ENCODE measurements at places on chromosomes 13 and 19.
A peak's percentile ranks its signal among the peaks of the same experiment; 100 is the strongest.

- no peak for DNase-seq
Observed at GRCh38 chr19:12997179-12997966, 2.1 kb downstream of the NFIX start.

GRCh38 chr13:102472650-102473049 is 70.8 kb upstream of the FGF14 start:
- no peak for DNase-seq

GRCh38 chr13:59950266-59950665 is 213.5 kb downstream of the DIAPH3 start:
- DNase-seq = no peak

GRCh38 chr13:37479916-37480315 is 118.7 kb downstream of the POSTN start:
- no peak for DNase-seq

DNA sequence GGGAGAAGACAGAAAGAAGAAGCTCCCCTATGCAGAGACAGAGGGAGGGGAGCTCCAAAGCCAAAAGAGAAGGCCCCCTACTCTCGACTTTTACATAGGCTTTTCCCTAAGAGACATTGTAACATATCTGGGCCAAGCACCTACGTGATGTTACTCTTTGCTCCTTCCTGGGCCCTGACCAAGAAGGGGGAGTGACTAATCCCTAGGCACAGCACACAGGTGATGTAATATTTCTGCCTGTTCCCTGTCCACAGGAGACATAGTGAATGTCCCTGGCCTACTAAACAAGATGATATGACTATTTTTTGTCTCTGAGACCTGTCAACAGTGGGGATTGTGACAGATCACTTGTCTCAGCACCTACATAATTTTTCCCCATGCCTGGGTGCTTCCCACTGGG is 15.9 kb upstream of the ZNF254 start:
- DNase-seq = no peak

DNA sequence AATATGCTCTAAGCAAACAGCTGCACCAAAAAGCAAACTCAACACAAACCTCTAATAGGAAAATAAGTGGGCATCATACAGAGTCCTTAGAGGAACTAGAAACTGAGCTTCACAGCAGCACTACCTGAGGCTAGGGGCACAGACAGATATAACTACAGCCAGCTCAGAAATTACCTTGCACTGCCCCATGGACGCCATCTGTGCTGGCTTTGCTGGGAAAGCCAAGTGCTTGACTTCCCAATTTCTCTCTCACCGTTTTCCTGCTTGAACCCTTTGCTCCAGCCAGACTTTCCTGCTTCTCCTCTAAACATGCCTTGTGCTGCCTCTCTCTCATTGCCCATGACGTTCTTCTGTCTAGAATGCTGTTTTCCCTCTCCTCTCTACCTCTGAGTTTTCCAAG is 29.3 kb downstream of the MTUS2 start:
- DNase-seq = no peak

DNA sequence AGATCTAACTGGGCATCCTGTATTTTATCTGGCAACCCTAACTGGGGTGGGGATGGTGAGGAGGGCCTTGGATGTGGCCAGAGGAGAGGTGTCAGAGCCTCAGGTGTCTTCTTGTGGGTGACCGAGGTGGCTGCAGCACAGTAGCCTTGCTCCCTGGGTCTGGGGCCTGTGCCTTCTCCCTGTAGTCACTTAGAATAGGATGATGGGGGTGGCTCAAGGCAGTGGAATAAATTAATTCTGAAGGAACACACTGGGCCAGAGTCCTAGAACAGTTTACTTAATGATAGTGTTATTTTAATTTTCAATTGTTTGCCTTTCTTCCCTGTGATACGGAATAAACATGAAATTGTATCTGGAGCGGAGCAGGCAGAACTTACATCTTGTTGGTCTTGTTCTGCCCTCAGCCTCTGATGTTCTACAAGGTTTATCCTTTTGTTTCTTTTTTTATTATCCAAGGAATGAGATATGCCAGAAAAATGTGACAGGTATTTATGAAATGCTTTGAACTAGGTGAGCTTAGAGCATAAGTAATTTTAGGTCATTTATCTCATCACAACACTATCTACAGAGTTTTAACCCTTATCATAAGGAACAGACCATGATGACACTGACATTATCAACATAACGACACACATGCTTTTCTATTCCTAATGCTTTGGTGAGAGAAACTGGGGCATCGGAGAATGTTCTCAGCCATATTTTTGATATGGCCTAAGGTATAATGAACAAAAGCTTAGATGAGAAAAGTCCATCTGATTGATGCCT is 51.4 kb downstream of the LRCH1 start:
- no peak for DNase-seq

DNA sequence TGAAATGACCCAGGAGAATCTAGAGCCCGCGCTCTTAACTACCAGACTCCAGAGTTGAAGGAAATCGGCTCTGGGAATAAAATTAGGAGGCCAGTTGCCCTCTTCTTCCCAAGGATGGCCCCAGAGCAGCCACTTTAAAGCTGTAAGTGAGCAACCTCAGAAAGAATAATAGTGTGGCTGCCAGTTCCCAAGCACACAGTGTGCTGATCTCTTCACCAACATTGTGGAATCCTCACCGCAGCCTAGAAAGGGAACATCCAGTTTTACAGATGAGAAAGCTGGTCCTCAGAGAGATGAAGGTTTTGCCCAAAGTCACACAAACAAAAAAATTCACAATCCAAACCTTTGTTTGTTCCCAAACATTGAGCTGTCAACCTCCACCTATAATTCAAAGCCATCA is 39.6 kb downstream of the HSPH1 start:
- DNase-seq = no peak

GRCh38 chr19:49094505-49095482 is 9.5 kb downstream of the SNRNP70 start:
- no peak for DNase-seq

GRCh38 chr13:74032325-74032724 is 101.9 kb downstream of the KLF12 start:
- no peak for DNase-seq

DNA sequence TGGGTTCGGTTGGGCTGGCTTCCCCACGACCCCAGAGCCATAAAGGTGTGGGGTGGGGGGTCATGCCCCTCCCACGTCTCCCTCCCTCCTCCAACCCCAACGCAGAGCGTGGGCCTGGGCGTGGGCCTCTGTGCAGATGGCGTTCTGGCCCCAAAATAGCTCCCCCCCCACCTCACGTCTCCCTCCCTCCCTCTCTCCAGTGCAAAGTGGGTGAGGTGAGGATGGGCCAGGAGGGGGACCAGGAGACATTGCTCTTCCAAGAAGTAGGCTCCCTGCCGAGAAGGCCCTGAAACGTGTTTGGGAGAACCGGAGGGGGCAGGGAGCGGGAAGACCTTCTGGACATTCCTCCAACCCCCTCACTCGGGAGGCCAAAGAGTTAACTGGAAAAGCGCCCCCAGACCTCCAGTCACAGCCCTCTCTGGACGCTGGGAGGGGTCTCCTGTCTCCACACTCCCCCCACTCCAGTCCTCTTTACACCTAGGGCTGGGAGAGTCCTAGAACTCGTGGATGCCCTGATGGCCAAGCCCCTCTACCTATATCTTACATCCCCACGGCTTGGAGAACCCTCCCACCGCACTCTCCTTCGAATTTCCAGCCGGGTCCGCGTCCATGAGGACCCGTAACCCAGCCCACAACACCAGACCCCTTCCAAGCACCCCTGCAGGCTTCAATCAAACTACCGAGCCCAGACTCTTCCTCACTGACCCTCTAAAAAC is 855 bp downstream of the UNC13A start:
- no peak for DNase-seq

DNA sequence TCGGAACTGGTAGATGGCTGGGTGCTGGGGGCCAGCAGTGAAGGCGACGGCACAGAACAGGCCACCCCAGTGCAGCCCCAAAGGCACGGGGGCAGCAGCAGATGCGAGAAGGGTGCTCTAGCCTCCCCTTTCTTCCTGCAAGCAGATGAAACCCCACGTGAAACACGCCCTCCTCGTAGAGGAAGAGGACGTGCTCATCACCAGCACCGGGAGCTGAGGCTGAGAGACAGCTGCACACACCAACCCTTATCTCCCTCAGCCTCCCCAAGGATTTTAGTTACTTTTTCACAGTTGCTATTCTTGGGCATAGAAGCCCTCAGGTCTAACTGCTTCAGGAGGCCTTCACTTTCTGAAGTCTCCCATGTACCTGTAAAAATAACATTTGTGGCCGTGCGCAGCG is 11.9 kb downstream of the ZNF787 start:
- DNase-seq = peak; percentile 36

DNA sequence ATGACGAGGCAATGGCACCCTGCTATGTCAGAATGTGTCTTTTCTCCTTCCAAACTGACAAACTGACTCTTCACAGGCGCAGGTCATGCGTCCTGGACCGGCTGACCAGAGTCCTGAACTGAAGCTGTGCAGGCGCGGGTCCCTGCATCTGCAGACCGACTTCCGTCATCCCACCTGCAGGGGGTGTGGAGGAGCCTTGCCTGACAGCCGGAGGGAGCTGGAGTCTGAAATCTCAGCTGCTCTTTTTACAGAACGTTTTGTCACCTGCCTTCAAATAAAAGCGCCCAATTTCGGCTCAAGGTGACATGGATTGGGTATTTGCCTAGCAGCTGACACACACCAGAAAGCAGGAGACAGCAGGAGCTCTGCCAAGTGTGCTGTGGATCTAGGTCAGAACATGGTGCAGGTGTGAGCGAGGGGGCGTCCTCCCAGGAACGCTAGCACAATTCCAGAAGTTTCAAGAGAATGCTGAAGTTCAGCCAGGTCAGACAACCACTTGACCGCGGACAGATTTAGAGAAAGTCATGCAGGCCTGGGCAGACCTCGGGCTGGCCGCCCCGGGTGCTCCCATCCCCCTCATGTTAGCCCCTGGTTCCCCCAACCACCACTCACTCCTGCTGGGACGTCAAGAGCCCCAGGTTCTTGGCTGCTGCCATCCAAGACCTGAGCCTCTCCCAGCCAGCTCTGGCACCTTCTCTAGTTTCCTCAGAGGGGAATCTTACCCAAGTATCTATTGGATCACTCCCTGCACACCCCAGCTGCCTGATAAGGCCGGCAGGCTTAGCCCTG is 32.8 kb downstream of the ELL start:
- DNase-seq = peak; percentile 65

DNA sequence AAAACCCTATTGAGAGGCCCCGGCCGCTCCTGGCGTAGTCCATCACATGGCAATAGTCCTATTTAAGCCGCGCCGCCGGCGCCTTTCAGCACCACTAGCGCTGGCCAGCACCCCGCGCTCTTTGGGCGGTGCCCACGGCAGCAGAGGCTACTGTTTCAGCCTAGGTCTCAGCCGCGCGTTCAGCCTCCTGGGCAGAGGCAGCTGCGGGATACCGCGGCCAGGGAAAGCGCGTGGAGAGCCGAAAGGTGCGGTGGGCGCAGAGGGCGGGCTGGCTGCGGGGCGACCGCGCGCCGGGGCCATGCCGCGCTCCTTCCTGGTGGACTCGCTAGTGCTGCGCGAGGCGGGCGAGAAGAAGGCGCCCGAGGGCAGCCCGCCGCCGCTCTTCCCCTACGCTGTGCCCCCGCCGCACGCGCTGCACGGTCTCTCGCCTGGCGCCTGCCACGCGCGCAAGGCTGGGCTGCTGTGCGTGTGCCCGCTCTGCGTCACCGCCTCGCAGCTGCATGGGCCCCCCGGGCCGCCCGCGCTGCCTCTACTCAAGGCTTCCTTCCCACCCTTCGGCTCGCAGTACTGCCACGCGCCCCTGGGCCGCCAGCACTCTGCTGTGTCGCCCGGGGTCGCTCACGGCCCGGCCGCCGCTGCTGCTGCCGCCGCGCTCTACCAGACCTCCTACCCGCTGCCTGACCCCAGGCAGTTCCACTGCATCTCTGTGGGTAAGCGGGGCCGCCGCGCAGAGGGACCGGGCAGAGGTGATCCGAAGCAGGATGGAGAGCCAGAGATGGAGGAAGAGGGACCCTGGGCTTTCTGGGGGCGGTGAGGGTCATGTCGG is at the start of gene GSX1:
GSX1 (plus strand) TSS at position 91 of the 826 bp plus-strand sequence; CDS start at position 299, 208 bp downstream.
- DNase-seq = peak; percentile 89

DNA sequence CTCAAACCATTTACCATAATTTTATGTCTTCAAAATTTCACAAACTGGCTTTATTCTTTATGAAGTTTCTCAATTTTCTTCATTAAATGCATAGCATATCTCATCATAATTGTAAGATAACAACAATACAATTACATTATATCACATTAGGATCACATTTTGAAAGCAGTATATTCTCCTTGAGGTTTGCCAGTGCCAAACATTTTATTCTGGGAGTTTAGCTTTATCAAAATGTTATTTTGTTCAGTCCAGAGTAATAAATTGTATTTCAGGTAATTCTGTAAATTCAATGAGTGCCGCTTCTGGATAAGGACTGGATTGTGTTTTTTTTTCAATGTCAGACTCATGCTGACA is 234.6 kb upstream of the MIR17HG start:
- DNase-seq = no peak

DNA sequence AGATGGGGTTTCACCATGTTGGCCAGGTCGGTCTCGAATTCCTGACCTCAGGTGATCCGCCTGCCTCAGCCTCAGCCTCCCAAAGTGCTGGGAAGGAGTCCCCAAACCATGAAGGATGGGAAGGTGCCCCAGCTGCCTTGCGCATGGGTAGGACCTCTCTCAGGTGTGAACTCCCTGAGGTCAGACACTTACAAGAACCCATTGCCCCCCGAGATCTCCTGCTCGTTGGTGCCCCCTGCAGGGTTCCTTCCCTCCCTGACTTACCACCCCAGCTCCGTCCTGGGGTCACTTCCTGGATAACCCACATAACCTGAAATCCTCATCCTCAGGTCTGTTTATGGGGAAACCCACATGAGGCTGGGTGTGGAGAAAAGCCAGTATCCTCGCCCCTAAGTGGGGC is 41.7 kb downstream of the UNC13A start:
- no peak for DNase-seq

DNA sequence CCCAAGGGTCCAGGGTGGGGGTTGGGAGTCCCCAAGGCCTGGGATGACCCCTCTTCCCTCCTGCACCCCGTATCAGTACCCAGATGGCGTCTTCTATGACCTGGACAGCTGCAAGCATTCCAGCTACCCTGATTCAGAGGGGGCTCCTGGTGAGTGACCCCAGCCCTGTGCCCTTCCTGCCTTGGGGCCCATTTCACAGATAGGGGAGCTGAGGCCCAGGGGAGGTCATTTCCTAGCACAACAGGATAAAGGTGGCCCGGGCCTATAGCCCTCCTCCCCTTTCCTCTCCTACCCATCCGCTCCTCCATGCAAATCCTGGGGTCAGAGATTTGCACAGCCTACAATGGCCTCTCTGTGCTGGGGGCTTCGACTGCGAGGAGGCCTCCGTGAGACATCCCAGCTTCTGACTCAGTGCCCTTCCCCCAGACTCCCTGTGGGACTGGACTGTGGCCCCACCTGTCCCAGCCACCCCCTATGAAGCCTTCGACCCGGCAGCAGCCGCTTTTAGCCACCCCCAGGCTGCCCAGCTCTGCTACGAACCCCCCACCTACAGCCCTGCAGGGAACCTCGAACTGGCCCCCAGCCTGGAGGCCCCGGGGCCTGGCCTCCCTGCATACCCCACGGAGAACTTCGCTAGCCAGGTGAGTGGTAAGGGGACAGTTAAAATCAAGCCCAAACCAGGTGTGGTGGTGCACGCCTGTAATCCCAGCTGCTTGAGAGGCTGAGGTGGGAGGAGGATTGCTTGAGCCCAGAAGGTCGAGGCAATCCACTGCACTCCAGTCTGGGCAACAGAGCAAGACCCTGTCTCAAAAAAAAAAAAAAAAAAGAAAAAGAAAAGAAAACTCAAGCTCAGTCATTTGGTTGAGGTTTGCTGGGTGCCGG is 3.9 kb downstream of the SPIB start:
- DNase-seq = no peak

GRCh38 chr19:34145741-34146202 is 26.5 kb upstream of the LSM14A start:
- peak; percentile 88 for DNase-seq

All from eye (tissue), 1 donor.